CD4-positive, alpha-beta T cell treated with Interleukin-21 for 1 hour (primary cell): ENCODE measurements at places on chromosomes 4 and X.

DNA sequence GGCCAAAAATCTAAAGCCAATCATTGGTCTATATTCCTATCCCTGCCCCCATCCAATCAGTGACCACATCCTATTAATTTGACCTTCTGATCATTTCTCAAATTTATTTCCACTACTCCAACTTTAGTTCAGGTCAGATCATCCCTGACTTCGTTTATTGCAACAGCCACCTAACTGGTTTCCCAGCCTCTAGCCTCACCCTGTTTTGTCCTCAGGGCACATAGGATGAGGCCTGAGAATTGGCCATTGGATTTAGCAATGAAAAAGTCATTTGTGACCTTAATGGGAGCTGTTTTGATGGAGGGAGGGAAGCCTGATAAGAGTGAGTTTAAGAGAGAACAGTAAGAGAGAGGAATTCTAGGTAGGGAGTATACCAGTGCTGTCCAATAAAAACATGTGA, 155.0 kb downstream of the AMMECR1 start:
- DNase-seq: no peak

GRCh38 chr4:162839814-162840213, 326.9 kb downstream of the NAF1 start:
- no peak for DNase-seq

DNA sequence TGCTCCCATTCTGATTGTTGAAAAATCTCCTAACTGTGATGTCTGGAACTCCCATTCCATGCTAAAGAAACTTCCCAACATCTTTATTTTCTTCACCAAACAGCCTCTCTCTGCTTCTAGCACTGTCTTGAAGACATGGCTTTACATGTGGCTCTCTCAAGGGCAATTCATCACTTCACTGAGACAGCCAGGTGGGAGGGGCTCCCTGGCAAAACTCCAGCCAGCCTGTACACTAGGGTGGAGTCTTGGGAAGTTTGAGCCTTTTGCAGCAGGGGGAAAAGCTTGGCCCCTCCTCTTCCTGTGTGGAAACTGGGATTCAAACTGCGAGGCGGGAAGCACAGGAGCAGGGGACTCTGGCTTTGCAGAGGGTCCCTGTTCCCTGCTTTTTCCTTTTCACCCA, 130.5 kb upstream of the TTC29 start:
- DNase-seq: no peak

DNA sequence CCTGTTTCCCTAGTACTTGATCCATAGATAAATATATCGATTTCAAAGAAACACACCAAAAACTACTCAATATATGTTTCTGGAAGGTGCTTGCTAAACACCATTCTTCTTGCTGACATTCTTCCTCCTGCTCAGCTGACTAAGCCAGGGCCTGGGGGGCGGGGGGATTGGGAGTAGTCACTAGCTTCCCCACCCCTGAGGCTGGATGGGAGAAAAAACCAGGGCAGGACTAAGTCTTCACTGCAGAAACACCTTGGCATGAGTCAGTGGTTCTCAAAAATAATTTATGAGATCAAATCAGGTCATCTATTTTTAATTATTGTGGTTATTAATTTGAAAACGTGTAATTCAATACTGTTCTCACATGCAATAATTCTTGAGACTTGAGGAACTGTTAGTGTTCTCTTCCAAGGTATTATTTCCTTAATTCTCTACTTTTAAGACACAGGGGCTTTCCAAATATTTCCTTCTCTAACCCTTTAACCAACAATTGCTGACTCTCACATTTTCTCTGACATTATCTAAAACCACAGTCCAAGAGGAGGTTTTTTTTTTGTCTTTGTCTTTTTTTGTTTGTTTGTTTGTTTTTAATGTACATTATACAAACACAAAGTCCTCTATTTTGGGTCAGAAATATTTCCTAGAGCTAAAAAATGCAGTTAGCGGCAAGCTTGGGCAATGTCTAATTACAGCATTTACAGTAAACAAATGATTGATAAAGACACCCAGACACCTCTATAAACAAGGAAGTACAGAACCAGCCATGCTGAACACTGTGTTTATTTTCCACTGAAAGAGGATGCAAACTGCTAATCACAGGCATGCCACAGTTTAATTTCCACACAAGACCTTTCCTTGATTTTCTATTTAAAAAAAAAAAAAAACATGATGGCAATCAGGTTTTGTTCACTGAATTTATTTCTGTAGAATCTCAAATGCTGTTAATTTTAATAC, 120.3 kb upstream of the USP9X start:
- no peak for DNase-seq

GRCh38 chr4:185656467-185656931, 121.2 kb upstream of the PDLIM3 start:
- DNase-seq: no peak

GRCh38 chrX:72038016-72038415, 93.7 kb downstream of the RTL5 start:
- no peak for DNase-seq

- no peak for DNase-seq
Measured at GRCh38 chr4:22532896-22533295, 17.0 kb upstream of the ADGRA3 start.

GRCh38 chr4:118742050-118742449, 56.9 kb downstream of the METTL14 start:
- DNase-seq: no peak

- no peak for DNase-seq
Measured at GRCh38 chr4:166518776-166519175, 645.7 kb downstream of the TLL1 start.

DNA sequence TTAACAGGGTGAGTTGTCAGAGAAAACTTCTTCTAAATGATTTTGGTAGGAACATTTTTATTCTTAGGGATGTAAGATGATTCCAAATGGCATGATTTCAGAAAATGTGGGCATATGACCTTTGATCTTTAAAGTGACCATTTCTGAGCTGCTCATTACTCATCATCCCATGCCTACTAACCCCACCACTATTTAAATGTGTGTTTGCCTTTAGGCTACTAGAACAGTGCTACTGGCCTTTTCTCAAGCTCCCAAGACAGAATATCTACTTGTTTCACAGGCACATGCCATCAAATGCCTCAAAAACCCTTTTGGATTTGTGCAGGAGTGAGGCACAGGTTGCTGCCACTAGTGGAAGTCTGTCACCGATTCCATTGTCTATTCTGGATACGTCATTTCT, 428.2 kb downstream of the ADAM29 start:
- DNase-seq: no peak

DNA sequence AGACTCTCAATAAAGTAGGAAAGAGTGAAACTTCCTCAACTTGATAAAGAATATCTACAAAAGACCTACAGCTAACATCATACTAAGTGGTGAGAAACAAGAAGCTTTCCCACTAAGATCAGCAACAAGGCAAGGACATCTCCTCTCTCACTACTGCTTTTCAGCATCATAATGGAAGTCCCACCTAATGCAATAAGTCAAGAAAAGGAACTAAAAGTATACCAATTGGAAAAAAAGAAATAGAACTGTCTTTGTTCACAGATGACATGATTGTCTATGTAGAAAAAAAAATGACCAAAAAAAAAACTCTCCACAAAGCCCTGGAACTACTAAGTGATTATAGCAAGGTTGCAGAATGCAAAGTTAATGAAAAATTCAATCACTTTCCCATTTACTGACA, 25.1 kb upstream of the SH3RF1 start:
- no peak for DNase-seq

GRCh38 chr4:48654015-48654664, 125.9 kb downstream of the FRYL start:
- DNase-seq: no peak

- DNase-seq: no peak
Measured at GRCh38 chr4:35167385-35167784, 1076.9 kb downstream of the ARAP2 start.

- no peak for DNase-seq
Measured at GRCh38 chr4:78363031-78363570, 188.5 kb upstream of the ANXA3 start.

DNA sequence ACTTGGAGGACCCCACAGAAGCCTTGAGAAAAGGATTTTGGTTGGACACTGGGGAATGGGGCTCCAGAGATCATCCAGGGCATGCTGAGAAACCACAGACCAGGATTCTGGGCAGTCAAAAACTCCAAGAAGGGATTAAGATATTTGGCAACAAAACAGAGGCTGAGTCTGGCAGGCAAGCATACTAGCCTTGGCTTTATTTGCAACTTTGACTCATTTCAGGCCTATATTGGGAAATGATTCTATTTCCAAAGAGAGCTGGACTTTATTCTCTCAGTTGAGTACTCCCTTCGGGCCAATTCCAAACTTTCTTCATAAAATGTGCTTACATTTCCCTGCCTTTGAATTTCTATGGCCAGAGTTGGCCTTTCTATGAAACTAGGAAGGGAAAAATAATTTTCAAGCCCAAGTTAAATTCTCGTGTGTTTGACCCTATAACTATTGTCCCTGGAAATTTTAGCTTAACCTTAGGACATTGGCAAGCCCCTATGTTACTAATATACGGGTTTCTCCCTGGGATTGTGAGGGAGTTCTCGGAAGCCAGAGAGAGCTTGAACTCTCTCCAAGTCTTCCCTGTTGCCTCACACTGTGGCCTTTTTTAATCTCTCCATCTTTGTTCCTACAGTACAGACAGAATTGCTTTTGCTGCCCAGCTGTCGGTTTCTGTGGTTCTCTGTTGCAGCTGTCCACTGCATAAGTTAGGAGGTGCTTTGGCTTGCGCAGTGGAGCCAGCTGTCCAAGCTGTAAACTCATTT, 112.6 kb upstream of the FAM9A start:
- no peak for DNase-seq

GRCh38 chrX:132636080-132636479, 147.2 kb upstream of the MBNL3 start:
- DNase-seq: no peak

DNA sequence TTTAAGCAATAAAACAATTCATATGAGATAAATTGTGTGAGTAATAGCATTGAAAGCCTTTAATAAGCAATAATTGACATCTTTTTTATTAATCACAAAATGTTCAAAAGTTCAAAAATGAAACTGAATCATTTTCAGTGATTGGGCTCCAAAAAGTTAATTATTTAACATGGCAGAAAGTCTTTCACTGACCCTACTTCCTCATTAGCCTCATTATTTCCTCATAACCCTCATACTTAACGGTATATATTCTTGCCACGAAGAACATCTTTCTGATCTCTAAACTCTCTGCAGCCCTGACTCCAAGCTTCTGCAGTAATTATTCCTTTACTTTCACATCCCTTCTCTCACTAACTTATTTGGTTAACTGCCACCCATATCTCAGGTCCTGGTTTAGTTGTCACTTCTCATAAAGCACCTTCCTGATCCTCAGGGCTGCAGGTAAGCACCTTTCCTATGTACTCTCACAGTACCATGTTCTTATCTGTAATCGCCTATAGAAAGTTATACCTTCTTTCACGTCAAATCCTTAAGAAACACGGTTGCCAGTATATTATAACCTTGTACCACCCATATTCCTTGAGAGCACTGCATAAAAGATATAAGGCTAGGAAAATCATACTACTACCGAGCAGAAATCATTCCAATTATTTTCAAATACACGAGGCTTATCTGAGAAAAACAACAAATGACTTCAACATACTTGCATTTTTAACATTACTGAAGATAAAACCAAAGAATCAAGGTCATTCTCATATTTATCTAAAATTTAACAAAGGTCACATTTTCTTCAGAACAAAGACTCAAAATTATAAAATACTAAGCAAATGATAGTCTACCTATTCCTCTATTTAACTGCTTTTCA, 72.2 kb downstream of the PPP3CA start:
- DNase-seq: no peak

- DNase-seq: peak; percentile 55
Measured at GRCh38 chr4:41281038-41281634, 24.4 kb downstream of the UCHL1 start.

- DNase-seq: no peak
Measured at GRCh38 chr4:21949073-21949457, 493 bp upstream of the KCNIP4 start.

- no peak for DNase-seq
Measured at GRCh38 chr4:186017801-186018200, 51.2 kb upstream of the TLR3 start.

- DNase-seq: no peak
Measured at GRCh38 chr4:2560167-2560566, 23.7 kb downstream of the FAM193A start.

GRCh38 chrX:24805201-24805600, 111.5 kb downstream of the POLA1 start:
- DNase-seq: no peak

GRCh38 chrX:136328933-136329332, 28.2 kb downstream of the ADGRG4 start:
- DNase-seq: no peak

DNA sequence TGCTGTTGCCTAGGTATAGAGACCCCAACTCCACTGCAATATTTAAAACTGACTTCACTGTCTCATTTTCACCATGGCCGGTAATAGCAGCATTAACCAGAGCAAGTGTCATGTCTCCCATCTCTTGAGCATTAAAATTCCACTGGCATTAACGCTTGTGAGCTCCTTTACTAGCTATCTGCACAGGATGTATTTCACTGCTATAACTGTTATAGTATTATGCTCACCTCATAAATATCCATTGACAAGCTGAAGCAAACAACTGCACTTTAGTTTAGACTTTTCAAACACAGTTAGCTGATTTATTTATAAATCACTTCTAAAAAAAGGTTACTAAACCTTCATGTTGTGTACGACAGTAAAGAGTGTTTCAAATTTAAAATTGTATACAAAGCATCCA, 157.8 kb downstream of the ANTXR2 start:
- no peak for DNase-seq

- DNase-seq: no peak
Measured at GRCh38 chr4:69759189-69759604, 1.2 kb downstream of the SULT1B1 start.

DNA sequence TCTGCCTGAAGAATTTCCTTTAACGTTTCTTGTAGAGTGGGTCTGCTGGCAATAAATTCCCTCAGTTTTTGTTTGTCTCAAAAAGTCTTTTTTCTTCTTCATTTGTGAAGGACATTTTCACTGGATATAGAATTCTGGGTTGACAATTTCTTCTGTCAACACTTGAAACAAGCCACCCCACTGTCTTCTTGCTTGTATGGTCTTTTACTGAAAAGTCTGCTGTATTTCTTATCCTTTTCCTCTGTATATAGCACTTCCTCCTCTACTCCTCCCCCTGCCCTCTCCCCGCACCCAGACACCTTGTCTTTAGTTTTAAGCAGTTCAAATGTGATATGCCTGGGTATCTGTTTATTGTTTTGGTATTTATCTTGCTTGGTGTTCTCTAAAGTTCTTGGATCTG, 23.3 kb downstream of the SLC9A7 start:
- no peak for DNase-seq

DNA sequence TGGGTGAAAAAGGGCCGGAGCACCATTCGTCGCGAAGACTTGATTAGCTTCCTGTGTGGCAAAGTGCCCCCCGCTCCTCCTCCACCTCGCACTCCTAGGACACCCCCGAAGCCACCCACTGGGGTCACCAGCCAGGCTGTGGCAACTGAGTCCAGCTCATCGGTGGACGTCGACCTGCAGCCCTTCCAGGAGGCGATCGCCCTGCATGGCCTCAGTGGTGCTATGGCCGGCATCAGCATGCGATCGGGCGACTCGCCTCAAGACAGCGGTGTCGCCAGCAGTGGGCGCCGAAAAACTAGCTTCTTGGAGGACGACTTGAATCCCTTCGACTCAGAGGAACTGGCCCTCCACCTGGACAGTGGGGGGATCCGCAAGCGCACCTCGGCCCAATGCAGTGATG, 126.8 kb upstream of the CXorf66 start:
- no peak for DNase-seq
